ENCODE measurements at places on chromosomes 7 and 10.

- DNase-seq: no peak
Measured at GRCh38 chr7:142812437-142813215, 41.9 kb downstream of the PRSS2 start.

- no peak for DNase-seq
Measured at GRCh38 chr10:6542999-6543430, 37.1 kb downstream of the PRKCQ start.

- DNase-seq: no peak
Measured at GRCh38 chr10:31099094-31099493, 67.4 kb upstream of the ZNF438 start.

DNA sequence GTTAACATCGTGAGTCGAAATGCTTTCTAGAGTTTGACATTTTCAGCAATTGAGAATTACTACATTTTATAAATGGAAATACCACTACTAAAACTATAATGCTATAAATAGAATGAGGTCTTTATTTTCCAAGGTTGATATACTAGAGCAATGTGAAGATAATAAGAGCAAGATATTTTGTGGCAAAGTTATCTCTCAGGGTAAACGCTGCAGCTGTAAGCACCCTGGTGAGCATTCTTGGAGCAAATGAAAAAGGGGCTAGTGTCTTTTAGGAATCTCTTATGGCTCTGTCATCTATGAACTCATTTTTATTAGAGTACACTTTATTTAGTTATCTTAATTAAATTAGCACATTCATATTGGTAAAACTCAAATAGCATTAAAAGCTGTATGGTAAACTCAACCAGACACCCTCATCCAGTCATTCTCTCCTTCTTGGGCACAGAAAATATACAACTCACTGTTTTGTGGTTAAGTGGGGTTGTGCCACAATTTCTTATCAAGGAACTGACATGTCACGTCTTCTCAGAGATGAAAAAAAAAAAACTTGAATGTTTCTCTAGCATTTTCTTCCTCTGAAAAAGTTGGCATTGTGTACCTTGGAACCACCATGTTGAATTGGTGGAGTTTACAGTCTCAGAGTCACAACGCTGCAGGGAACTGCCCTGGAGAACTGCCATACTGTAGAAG, 289.5 kb upstream of the PFKP start:
- DNase-seq: no peak

- DNase-seq: no peak
Measured at GRCh38 chr7:1512781-1513656, 8.8 kb upstream of the INTS1 start.

- no peak for DNase-seq
Measured at GRCh38 chr10:60480865-60481563, 91.3 kb upstream of the ANK3 start.

GRCh38 chr7:41882745-41883420, 180.0 kb upstream of the INHBA start:
- DNase-seq: no peak

- no peak for DNase-seq
Measured at GRCh38 chr7:111951052-111951451, 255.1 kb downstream of the DOCK4 start.

DNA sequence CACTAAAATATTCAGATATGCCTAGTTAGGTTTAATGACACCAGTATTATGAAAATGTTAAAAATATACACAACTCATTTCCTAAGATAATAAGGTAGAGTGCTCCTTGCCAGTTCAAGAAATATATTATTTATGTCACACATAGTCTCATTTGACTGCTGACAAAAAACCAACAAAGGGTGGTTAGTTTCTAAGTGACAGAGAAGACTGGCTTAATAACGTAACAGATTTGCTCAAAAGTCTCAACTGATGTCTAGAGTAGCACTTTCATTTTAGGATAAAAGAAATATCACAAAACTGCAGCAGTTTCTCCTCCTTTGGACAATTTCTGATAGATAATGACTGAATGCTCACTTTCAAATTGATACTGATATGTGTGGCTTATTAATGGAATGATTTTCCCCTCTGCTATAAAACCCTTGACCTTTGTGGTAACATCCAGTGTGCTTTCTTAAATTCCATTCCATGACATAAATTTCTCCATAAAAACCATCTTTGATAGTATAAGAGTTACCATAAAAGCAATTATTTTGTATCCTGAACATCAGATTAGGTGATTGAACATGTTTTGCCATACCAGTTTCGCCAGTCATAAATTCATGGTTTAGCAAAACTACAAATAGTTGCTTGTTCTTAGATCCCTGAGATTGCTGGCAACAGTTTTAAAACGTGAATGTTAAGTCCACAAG, 94.2 kb downstream of the NRBF2 start:
- no peak for DNase-seq

GRCh38 chr10:99279626-99280111, 44.0 kb upstream of the HPSE2 start:
- DNase-seq: no peak

- no peak for DNase-seq
Measured at GRCh38 chr10:43340619-43341018, 30.8 kb upstream of the FXYD4 start.

- no peak for DNase-seq
Measured at GRCh38 chr10:79982861-79983260, 34.0 kb upstream of the SFTPD start.

DNA sequence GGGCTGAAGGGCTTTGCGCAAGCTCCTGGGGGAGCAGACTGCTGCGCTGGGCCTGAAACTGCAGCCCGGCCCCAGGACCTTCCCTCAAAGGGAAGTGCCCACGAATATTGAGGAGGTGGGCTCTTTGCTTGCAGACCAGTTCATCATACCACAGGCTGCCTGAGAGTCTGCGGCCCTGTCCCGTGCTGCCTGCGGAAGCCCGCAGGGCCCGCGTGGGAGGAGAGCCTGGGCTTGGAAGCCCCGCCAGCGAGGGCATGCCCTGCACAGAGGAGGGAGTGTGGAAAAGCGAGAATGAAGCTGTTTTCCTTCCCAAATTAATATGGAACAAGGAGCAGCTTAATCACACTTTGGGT, 83.6 kb upstream of the MKI67 start:
- DNase-seq: no peak

- DNase-seq: no peak
Measured at GRCh38 chr10:63083904-63084689, 49.0 kb upstream of the NRBF2 start.

GRCh38 chr10:126135177-126135576, 238.8 kb downstream of the FANK1 start:
- DNase-seq: no peak

- no peak for DNase-seq
Measured at GRCh38 chr7:123787220-123788007, 38.6 kb upstream of the WASL start.

DNA sequence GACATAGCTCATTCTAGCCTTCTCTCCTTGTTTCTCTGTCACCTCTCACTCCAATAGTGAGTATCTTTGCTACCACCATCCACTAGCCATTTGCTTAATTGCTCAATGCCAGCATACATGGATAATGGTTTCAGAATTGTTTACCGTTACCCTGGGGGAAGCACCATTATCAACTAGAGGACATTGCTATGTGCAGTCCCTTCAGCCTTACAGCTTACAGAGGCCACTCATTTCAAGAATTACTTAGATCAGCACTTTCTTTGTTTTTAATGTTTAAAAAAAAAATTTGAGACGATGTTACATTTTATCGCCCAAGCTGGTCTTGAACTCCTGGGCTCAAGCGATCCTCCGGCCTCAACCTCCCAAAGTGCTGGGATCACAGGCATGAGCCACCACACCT, 14.8 kb upstream of the ORAI2 start:
- DNase-seq: no peak

DNA sequence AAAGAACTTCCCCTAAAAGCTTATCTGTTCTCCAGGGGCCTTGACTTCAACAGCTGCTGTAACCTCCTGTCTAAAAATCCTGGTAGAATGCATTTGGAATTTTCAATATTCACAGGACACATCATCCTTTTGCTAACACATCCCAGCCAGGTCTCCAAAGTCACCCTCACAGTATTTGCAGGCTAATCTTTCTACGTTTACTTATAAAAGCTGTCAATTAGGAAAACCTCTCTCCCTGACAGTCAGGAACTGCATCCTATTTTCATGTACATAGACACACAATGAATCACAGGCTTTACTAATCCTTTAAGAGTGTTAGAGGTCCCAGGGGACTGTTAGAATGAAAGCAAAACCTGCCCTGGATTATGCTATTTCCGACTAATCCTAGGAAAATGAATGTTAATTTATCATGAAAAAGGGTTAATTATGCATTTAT, 102.2 kb downstream of the GFRA1 start:
- DNase-seq: no peak

DNA sequence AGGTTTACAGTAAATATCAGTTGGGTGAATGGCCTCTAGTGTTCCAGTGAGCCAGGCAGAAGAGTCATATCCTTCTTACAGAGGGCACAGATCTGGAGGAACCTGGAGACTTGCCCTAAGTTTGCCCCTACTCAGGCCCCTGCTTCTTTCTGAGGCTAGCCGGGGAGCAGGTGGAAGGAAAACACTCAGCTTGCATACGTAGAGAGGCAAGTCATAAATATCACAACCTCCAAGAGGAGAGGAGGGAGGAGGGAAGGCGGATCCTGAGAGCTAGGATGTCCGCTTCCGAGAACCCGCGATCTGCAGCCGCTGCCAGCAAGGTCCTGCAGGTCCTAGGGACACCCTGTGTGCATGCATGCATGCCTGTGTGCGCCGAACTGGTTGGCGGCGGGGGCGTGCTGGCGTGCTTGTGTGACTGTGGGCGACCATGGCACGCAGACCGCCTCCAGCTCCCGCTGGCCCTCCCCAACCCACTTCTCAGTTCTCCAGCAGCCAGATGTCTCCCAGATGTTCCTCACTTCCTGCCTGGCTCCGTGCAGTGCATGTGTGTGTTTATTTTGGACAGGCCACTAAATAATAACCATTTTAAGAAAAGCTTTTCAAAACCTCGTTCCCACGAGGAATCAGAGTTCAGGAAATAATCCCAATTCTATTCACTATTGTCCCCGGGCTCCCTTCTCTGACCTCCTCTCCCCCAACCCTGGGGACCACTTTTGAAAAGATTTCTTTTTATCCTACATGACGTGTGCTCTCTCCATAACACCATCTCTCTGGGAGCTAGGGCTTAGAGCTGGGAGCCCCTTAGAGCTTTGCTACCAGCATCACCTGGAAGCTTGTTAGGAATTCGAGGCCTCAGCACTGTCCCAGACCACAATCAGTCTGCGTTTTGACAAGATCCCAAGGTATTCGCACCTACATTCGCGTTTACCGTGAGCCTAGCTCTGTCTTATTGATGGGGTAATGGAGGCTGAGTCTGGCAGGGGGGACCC, 32.4 kb downstream of the UNC5B start:
- DNase-seq: no peak

- DNase-seq: no peak
Measured at GRCh38 chr7:55476852-55477780, 95.2 kb downstream of the VOPP1 start.

DNA sequence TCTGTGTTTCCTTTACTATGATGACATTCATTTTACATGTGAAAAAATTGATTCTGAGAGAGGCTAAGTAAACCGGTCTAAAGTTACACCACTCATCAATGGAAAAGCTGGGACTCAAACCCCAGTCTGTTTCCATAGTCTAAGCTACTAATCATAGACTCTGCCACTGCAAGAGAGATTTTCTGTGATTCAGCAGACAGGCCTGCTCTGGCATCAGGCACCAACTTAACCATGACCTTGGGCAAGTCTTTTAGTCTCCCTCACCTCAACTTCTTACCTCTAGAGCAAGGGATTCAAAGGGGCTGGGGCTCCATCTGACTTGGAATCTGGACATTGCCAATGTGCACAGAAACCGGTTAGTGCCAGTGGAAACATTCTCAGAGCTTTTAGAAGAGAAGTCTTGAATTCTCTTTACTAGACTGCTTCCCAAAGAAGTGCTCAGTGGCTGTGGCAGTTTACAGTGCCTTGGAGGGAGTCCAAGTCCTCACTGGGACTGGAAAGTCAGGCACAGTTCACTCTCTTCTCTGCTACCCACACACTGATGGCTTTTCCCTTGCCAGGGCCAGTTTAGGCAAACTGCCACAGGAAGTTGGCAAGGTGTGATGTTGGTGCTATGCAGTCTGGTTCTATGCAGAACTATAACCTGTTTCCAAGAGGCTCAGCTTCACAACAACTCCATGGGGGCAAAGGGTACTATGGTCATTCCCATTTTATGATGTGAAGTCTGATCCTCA, 4.5 kb upstream of the BLNK start:
- DNase-seq: no peak

DNA sequence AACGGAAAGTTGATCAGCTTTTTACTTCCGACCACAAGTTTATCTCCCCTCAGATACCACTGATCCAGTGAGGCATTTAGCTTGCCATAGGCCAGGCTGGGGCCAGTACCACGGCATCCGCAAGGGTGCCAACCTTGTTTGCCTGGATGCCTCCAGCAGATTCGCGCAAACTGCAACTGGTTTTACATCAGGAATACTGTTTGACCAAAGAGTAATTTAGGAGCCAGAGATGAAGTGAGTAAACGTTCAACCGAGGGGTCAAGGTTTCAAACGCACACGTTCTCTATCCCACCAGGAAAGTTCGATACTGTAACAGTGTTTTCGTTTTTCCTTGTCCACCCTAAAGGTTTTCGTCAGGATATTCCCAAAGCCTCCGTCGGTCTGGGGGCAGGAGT, 266 bp upstream of the MDFIC start:
- no peak for DNase-seq

DNA sequence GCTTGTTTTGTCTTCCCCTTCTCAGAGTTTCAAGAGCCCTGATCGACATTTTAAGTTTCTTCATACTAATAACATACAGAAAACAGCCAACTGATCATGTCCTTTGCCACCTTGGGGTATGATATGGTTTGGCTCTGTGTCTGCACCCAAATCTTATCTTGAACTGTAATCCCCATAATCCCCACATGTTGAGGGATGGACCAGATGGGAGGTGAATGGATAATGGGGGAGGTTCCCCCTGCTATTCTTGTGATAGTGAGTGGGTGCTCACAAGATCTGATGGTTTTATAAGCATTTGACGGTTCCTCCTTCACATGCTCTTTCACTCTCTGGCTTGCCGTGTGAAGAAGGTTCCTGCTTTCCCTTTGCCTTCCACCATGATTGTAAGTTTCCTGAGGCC, 190.3 kb downstream of the CHCHD3 start:
- no peak for DNase-seq

DNA sequence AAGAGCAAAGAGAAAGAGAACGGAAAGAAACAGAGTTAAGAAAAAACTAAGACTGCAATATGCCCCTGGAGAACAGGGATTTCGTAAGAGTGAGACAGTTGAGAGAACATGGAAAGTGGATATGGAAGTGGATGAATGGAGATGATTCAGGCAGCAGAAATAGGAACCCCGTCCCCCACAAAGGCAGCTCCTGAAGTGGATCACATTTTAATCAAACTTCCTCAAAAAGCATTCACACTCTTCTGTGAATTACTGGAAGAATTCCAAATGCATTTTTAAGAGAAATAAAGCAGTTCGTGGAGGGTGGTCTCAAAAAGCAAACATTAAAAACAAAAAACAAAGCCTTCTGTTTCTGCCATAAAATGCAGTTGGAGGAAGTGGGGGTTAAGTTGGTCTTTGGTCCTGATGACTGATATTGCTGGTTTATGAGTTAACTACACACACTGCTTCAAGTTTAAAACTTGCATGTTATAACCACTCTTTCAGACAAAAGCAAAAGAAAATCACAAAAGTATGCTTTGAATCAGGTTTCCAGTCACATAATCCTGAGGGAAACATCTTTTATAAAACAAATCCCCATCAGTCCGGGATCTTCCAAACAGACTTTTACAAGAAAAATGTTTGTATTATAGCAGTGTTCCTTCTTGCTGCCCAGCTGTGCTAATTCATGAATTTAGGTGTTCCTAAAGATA, 214.3 kb downstream of the FANK1 start:
- no peak for DNase-seq
